CD4-positive, alpha-beta T cell treated with Interferon gamma for 1 hour (primary cell): ENCODE measurements at places on chromosomes 5 and 9.

GRCh38 chr5:157571357-157571827, 4.2 kb downstream of the ADAM19 start:
- peak; percentile 57 for DNase-seq

- no peak for DNase-seq
These were observed 242.1 kb downstream of the FSTL4 start for GRCh38 chr5:133370036-133370831.

- no peak for DNase-seq
These were observed 243.6 kb upstream of the IRX2 start for GRCh38 chr5:2995035-2995434.

DNA sequence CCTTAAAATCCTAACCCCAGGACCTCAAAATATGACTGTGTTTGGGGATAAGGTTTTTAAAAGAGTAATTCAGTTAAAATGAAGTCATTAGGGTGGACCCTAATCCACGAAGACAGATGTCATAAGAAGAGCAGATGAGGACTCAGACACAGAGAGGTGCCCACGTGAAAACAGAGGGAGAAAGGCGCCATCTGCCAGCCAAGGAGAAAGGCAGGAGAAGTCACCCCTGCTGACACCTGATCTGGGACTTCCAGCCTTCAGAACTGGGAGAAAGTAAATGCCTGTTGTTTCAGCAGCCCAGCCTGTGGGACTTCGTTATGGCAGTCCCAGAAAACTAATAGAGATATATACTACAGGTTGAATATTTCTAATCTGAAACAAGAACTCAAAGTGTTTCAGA, 67.4 kb downstream of the ROR2 start:
- DNase-seq: no peak

DNA sequence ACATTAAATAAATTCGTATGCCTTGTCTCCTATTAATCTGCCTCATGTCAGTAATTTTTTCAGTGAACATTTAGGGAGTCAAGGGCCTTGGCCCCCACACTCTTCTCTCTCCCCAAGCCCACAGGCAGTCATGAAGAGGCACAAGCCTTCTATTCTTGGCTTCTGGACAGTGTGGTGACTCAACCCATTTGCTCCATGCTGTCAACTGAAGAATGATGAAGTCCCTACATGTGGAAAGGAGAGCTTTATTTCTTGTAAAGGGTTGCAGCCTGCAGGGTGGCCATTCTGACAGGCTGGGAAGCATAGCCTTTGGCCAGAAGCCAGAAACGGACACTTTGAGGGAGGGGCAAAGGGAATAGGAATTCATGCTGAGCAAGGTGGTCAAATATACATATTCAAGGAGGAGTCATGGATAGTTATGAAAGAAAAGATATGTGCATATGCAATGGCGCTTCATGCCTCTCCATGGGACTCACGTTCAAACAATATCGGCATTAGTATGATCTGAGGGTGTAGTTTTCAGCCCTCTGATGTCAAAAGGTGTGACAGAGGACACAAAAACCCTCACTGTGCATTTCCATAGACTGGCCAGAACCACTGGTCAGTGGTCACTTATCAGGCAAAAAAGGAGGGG, 31.3 kb downstream of the ANKRA2 start:
- no peak for DNase-seq

- no peak for DNase-seq
These were observed 131.4 kb upstream of the MAN2A1 start for GRCh38 chr5:109558364-109558763.

GRCh38 chr5:124895236-124895635, 148.8 kb upstream of the ZNF608 start:
- no peak for DNase-seq

DNA sequence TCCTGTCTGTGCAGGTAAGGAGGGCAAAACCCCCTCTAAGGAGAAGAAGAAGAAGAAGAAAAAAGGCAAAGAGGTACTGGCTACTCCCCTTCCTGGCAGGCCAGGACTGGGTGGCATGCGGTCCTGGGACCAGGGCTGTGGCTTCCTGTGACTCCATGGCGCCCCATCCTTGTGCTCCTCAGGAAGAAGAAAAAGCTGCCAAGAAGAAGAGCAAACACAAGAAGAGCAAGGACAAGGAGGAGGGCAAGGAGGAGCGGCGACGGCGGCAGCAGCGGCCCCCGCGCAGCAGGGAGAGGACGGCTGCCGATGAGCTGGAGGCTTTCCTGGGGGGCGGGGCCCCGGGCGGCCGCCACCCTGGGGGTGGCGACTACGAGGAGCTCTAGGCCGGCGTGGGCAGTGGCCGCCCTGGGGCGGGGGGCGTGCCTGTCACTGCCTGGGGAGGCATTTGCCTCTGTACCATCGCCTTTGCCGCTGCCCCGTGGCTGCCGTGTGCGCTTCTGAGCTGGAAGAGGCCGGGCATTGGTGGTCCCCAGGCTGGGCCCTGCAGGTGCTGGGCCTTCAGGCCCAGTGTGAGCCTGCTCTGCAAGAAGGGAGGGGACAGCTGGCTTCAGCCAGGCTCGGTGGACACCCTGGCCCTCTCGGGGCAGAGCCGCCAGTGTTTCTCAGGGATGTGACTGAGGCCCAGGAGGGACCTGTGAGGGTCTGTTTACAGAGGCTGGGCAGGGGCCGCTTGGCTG, 2.0 kb upstream of the AJM1 start:
- DNase-seq: no peak

DNA sequence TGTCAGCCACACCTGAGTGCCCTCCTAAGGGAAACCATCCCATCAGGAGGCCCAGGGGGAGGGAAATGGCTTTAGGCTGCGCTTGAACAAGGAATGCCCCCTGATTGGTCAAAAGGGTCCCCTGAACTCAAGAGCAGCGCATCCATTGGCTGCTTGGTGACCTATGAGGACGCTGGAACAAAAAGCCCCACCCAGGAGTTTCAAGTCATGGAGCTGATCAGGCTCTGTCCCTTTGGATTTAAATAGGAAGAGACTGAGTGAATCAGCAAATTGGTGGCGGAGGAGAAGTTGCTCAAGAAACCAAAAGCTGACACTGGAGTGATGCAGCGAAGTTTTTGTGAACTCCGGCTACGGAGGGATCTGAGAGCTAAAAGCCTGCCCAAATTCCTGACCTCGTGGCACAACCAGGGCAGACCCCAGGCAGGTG, 66.7 kb downstream of the SMIM23 start:
- DNase-seq: peak; percentile 11

- DNase-seq: no peak
These were observed 959.1 kb upstream of the WWC1 start for GRCh38 chr5:167332309-167332708.

- no peak for DNase-seq
These were observed 182.8 kb upstream of the SLC27A6 start for GRCh38 chr5:128782446-128782845.

DNA sequence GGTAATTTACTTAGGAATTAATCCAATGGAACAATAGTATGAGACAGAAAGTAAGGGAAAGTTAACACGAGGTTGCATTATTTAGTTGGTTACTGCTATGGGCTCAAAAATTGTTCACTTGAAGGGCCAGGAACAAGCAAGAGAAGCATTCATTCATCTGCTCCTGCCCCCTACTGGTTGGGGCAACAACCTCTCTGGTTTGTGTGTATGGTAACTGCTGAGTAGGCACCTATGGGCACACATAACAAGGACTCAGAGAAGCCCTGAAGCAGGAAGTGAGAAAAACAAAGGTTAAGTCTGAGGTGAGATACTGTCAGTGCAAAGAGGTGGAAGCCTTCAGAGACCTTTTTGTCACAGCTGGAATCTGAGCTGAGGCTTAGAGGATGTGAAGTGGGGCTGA, 34.4 kb upstream of the RANBP6 start:
- peak; percentile 6 for DNase-seq

DNA sequence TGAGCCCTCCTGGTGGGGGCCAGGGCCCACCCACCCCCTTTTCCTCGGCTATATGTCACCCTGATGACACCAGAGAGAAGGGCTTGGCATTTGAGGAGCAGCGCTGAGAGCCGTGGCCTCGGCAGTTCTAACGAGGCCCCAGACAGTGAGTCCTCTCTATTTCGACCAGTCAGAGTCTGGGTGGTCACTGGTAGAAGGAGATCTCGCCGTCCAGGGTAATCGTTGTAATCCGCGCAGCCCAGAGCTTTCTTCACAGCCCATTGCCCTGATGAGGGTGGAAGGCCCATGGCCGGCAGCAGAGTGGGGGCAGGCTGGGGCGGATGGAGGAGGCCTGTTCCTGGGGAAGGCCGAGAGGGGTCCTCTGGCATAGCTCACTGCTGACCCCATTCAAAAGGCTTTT, 70.2 kb downstream of the PSMB7 start:
- no peak for DNase-seq

DNA sequence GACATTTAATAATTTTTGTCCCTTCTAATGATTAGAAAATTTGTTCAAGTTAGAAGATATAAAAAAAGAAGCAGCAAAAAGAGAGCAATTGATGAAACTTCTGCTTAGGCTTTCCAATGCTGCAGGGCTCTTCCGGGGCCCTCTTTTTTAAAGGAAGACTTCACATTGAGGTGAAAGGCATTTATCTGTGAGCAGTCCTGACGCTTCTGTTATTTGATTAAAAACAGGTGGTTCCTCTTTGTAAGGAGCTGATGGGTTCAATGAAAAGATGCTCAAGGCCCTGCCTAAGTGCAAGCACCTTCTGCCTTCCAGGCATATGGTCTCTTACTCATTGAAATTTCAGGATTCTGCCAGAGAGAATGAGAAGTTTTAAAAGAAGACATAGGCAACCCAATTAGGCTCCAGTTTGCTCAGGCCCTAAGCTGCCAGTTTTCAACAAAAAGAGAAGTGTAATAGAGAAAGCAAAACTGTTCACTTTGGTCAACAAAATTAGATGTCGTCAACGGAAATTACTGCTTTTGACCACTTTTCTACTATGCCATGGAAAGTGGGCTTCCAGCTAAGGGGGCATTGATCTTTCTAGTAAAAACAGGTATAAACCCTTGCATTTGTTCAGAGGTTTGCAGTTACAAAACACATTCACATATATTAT, 100.2 kb downstream of the INSYN2B start:
- no peak for DNase-seq

DNA sequence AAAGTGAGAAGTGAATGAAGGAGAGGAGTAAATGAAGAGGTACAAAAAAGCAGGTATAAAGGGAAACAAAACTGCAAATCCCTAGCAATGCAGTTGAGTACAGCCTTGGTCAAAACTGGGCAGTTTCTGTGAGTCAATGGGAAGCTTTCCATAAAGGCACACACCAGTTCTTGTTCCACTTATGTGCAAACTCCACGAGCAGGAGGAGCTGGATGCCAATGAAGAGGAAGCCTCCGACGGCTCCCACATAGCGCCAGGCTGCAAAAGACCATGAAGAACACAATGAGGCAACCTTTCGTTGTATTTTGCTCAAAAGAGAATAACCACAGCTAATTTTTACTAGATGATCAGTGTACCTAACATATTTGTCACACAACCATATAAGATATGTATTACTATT, 81.1 kb downstream of the SERINC5 start:
- no peak for DNase-seq

DNA sequence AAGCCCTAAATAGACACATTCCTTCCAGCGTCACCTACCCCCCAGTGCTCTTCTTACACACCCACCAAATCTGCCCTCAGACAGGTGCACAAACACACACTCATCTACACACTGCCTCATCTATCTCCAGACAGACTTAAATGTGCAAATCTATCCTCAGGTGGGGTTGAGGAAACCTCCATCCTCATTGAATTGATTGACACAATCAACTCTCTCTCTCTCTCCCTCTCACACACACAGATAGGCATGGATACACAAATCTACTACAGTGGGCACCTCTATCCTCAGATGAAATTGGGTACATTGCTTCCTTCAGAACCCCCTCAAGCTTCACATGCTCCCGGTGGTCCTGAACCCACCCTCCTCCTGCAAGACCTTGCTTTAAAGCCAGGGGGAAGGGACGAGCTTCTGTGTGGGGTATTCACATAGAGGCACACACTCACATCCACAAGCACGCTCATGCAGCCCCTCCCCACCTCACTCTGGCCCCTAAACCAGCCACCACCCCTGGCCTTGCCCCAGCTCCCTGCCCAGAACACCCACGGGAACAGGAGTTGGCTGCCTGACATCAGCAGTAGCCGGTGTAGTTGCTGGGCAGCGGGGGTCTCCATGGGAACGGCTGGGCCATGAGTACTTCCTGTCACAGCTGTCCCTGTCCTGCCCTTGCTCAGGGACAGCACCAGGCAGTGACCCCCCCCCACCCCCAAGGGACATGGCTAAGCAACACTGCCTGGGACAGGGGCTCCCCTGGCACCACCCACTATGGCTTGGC, 22.8 kb downstream of the PCDH1 start:
- DNase-seq: no peak

DNA sequence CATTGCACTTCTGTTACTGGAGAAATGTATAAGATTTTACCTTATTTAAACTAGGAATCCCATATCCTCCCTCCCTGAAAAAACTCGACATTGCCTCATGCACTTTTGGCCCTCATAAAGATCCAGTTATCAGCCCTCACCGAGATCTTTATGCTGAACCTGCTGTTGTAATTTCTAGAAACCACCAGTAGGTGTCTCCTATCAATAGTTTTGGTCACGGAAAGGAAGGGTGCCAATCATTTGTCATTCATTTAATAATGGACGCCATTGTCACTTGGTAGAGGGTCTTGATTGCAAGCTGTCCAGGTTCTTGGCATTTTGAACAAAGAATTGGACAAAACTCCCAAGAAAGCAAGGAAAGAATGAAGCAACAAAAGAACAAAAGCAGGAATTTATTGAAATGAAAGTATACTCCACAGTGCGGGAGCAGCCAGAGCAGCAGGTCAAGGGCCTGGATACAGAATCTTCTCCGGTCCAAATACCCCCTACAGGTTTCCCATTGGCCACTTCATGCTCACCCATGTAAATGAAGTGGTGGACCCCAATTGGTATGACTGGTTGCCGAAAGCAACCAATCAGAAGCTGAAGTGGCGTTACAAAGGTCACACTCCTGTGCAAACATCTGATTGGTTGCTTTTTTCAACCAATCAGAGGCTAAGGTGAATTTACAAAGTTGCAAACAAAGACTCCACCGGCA, 524.3 kb downstream of the PSAT1 start:
- DNase-seq: no peak

DNA sequence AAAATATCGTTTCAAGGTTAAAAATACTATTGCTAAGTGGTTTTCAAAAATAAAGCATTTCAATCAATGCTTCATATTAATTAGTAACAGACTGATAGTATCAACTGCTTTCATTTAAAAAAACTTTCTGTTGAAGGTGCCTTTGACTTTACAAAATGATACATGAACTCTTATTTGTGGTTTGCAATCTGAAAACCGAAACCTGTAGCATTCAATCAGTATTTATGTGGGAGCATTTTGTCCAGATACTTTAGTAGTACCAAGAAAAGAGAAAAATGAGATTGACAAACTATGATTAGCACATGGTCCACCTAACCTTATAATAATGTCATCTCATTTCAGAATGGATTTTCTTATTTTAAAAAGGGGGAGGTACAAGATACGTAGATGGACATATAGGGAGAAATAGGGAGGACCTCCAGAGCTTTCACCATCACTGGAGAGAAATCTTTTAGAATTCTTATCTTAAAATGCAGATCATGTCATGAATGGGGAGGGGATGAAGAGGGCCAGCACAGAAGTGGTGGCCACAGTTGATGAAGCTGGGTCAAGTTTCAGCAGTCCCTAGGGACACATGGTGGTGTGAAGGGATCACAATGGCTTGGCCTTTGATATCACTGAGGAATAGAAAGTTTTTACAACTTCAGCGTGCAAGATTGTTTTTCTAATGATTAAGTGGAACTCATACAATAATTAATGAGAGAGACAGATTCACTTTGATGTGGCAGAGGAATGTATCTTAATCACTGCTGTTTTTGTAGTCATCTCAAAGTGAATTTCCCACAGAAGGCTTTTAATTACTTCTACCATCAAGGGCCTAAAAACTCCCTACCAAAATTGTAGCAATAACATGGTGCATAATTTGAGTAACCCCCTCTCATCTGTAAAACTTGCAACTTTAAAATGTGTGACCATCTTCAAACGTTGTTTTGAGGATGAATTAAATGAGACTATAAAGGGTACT, 322.3 kb upstream of the EDIL3 start:
- DNase-seq: no peak
